ENCODE measurements at places on chromosomes 3 and 15.

GRCh38 chr15:83446904-83447709 is at the start of gene SH3GL3:
Gene SH3GL3 (plus strand): TSS chr15:83447341. CDS start chr15:83447534, 193 bp downstream.
- peak; percentile 23 for DNase-seq

DNA sequence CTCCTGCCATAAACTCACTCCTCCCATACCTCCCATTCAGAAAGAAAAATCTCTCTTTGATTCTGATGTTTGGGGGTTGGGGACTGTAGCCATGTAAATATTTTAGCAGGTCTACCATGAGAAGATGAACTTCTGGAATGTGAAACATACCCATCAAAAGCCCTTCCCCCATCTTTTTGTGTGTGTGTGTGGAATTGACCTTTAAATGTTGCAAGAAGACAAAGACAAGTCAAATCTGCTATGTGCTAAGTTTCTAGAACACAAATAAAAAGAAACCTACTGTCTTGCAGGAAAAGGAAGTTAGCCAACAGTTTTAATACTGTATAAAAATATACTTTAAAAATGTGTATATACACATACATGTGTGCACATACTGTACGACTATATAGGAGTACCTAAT is 29.7 kb upstream of the USP50 start:
- no peak for DNase-seq

GRCh38 chr15:68821841-68822381 is 1.2 kb upstream of the ANP32A start:
- no peak for DNase-seq

- no peak for DNase-seq
Measured at GRCh38 chr3:155154255-155154654, 74.1 kb downstream of the MME start.

DNA sequence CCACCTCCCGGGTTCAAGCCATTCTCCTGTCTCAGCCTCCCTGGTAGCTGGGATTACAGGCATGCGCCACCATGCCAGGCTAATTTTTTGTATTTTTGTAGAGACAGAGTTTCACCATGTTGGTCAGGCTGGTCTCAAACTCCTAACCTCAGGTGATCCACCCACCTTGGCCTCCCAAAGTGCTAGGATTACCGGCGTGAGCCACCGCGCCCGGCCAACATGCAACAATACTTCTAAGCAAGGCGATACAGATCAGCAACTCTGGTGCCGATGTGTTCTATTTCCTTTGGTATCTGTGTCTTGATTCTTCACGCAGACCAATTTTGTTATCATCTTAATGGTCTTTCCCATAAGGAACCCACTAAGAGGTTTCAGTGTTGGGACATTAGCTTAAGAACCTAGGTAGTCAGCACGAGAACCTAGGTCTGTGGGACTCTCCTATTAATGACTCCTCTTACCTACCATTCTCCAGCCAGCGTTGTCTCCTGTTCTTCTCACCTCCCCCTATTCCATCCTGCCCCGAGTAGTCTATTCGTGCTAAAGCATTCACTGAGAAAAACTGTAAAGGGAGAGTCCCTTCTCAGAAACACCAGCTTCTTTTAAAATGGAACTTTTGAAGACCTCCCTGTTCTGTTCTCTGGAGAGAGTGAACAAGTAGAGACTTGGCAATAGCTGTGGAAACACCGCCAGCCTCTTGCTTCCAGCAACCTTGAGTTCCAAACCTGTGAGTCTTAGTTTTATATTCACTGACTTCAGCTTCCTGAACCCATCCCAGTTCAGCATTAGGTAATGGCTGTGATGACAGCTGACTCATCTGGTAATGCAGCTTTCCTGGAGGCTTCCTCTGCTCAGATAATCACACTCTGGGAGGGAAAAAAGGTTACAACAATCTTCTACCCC is 61.2 kb downstream of the TSC22D2 start:
- DNase-seq, result peak; percentile 88

GRCh38 chr3:145094355-145094941 is 1066.5 kb downstream of the PLOD2 start:
- DNase-seq, result peak; percentile 61

GRCh38 chr3:104676241-104676640 is 690.5 kb upstream of the ALCAM start:
- no peak for DNase-seq

GRCh38 chr15:101531170-101531569 is 41.7 kb upstream of the PCSK6 start:
- DNase-seq, result no peak

- DNase-seq, result no peak
Measured at GRCh38 chr3:106908181-106908938, 468.9 kb upstream of the CCDC54 start.

DNA sequence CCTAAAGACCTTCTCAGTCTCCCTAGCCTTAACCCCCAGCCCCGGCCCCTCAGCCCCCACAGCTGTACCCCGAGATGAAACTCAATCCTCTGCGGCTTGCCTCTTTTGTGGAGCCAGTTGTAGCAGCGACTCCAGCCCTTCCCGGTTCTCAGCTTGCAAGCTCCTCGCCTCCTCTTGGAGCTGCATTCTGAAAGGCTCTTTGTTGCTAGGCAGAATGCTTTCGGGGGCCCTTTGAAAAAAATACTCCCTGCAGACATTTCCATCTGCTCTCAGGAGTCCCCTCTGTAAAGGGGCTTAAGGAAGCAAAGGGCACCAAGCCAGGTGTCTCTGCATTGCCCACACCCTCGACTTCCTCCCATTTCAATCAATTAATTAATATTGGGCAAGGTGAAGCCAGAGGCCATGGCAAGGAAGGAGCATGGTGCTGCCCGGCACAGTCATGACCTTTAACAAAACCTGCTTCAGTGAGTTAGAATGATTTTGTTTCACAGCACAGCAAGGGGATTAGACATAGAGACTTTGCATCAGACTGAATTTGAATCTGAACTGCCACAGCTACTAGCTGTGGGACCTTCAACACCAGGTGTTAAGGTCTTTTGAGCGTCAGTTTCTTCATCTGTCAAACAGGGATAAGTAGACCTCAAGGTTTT is 65.5 kb downstream of the SRGAP3 start:
- no peak for DNase-seq

- DNase-seq, result no peak
Measured at GRCh38 chr3:195855471-195856409, 44.0 kb upstream of the MUC4 start.

- no peak for DNase-seq
Measured at GRCh38 chr15:81322676-81323253, 1.2 kb downstream of the STARD5 start.

DNA sequence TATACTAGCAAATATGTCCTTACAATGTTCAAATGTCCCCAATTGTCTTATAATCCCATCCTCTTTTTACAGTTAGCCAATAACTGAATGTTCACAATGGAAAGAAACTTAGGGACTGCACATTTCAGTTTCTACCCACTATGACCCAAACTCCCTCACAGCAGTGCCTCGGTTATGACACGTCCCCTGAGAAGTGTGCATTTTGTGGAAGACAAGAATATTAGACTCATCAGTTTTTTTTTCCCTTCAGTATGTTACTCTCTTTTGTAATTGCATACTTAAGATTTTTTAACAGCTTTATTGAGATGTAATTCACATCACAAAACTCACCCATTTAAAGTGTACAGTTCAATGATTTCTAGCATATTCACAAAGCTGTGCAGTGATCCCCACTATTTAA is 64.8 kb downstream of the IGF2BP2 start:
- DNase-seq, result no peak

GRCh38 chr3:80331494-80332170 is 563.8 kb upstream of the ROBO1 start:
- no peak for DNase-seq

- DNase-seq, result no peak
Measured at GRCh38 chr3:42668793-42669217, 15.3 kb downstream of the ZBTB47 start.

- peak; percentile 42 for DNase-seq
Measured at GRCh38 chr3:118128886-118129285, 905.8 kb downstream of the IGSF11 start.

GRCh38 chr3:31132132-31132769 is 237.8 kb upstream of the GADL1 start:
- no peak for DNase-seq

DNA sequence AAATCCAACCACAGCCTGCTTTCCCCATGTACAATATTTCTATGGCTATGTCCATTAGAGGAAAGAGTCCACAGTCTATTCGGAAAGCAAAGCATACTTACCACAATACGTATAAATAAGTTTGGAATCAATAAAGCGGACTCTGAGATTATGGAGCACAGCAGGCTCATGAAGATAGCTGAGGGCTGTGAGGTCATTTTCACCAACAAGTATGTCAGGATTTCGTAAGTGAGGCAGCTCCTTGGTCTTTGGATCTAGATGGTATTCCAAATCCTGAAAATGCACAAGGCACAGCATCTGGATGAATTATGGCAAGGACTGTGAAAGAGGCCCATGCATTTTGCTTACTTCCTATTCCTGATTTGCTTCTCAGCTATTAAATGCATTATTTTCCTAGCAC is 100.4 kb downstream of the MYO5A start:
- no peak for DNase-seq

DNA sequence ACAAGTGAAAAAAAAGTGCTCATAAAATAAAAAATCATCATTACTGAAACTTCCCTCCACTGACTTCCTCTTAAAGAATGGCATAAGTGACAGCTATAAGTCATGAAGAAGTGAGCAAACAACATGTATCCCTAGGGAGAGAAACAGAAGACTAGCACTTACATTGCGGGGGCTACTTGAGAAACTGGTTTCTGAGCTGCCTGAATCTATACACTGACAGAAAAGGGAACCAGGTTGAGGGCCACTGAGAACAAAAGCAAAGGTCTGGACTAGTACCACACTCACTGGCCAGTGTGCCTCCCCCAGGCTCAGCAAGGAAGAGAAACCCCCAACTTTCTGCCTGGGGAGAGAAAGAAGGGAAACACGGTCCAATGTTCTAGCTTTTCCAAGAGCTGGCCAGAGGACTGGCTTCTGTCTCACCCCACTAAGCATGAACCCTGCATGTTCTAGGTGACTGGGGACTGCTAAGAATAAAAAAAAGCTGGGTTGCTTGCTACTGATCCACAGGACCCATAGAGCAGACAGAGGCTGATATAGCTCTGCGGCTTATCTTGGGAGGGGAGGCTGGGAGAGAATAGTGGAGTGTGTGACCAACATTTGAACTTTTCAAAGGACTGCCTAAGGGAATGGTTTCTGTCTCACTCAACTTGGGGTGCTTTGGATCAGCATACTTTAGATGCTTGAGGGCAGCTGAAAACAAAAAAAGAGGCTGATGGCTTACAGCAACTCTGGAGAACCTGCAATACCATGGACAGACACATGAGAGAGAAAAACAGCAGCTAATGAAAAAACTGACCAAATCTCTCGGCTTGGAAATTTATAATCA is 8.1 kb downstream of the RAD18 start:
- peak; percentile 74 for DNase-seq

GRCh38 chr3:77039606-77040171 is at the start of gene ROBO2:
Gene ROBO2 (plus strand): TSS chr3:77040099. CDS start chr3:77040786, 687 bp downstream.
- peak; percentile 51 for DNase-seq

- no peak for DNase-seq
Measured at GRCh38 chr3:131072099-131072559, 45.5 kb downstream of the NEK11 start.

All from amniotic stem cell (primary cell).